ENCODE measurements at places on chromosomes 7 and 10.

DNA sequence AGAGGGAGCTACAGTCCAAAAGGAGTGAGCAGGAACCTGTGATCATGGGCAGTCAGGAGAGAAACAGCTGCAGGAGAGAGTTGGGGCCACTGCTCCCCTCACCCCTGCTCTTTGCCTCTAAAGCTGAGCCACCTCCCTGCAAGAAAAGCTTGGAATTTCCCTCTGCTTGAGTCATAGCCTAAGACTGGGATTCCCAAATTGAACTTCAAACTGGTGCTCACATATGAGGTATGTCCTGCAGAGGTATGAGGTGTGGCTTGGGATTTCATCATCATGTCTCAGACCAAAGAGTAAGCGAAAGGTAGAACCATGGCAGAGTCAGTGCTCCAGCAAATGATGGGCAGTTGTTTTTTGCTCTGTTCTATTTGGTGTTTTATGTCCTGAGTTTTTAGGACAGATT is 237.1 kb upstream of the NRP1 start:
- no peak for DNase-seq

GRCh38 chr7:130084037-130084875 is 13.9 kb downstream of the KLHDC10 start:
- DNase-seq, result no peak

GRCh38 chr10:109866995-109867635 is 56.2 kb downstream of the XPNPEP1 start:
- DNase-seq, result no peak

GRCh38 chr10:1316809-1317143 is 260.6 kb downstream of the WDR37 start:
- no peak for DNase-seq

DNA sequence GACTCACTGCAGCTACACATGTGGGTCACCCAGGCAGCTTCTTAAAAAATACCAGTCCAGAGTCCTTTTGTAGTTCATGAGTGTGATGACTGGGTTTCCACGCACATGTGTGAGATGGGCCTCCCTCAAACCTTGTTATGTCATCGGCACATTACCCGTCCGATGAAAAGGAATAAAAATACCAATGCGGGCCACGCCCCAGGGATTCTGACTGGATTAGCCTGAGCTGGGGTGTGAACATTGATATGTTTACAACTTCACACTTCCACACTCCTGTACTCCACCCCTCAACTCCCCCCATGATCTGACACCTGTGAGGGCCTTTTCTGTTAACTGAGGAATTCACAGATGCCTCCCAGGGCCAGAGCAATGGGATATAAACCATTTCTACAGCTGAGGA is 6.2 kb downstream of the SLC29A3 start:
- no peak for DNase-seq

- DNase-seq, result no peak
Observed at GRCh38 chr10:50316695-50317648, 65.7 kb upstream of the ASAH2 start.
